Stimulated activated CD8-positive, alpha-beta memory T cell treated with anti-CD3 and anti-CD28 coated beads, Interleukin-15, amount 100 ng/mL, for 48 hours (primary cell): ENCODE measurements at places on chromosomes 12 and 14.

GRCh38 chr14:81946375-81946774, 412.7 kb upstream of the SEL1L start:
- DNase-seq, result no peak

GRCh38 chr12:57518176-57518919, 2.0 kb downstream of the DDIT3 start:
- no peak for DNase-seq

- DNase-seq, result no peak
Measured at GRCh38 chr12:11717519-11717961, 68.1 kb downstream of the ETV6 start.

DNA sequence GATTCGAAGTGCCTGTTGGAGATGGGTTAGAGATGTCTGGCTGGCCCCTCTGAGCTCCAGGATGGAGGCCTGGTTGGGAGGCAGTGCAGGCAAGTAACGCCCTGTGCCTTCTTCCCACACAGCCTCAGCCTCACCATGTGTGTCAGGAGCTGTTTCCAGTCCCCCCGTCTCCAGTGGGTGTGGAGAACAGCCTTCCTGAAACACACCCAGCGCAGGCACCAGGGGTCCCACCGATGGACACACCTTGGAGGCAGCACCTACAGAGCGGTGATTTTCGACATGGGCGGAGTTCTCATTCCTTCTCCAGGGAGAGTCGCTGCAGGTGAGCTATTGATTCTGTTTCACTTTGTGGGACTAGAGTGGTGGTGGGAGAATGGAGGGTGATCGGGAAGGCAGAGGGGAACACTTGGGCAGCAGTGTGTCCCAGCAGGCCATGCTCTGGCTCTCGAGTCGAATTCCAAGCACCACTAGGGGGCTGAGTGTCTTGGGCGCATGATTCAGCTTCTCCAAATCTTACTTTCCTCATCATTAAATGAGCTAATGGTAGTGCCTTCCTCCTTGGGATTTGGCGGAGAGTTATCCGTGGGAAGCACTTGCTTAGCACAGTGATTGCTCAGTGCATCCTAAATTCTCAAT, 6.8 kb downstream of the ACAD10 start:
- DNase-seq, result no peak

GRCh38 chr12:30573145-30573544, 122.5 kb downstream of the IPO8 start:
- DNase-seq, result no peak

- no peak for DNase-seq
Measured at GRCh38 chr14:100677152-100677551, 49.5 kb upstream of the DLK1 start.

DNA sequence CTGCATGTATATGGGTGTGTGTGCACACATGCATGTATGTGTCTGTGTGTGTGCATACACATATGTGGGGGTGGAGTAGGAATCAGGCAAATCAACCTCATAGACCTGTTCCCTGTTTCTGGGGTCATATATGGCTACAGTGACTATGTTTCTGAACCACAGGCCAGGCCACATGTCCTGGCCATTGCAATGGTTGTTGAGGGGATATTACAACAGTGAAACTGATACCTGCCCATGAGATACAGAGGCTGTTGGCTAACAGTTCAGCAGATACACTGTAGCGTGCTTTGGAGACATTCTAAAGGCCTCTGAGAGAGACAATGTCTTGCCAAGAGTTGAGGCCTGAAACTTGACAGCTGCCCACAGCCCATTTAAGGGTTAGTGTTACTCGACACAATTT, 47.3 kb upstream of the FOS start:
- no peak for DNase-seq

DNA sequence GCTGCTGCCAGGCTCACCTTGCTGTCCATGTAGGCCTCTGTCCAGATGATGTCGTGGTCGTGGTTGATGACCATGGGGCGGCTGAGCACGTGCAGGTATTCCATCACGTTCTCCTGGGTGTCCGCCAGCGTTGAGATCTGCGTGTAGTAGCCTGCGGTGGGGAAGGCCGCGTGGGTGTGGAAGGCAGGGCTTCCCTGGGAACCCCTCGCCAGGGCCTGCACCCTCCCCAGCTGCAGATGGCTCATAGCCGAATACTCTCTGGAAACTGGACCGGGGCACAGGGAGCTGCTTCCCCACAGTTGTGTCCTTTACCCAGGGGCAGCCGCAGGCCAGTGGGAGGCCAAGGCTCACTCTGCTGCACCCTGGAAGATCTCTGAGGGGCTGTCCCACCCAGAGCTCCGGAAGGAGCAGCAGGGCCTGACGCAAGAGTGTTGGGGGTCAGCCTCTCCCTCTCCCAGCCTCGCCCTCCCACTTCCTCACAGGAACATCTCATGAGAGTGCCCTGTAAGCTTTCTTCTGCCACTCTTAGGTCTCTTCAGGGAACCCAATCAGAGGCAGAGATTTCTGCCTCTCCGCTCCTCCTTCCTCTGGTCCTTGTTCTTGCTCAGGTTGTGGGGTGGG, 35.5 kb downstream of the CACNA2D4 start:
- DNase-seq, result no peak

GRCh38 chr12:6237830-6238229, 37.6 kb downstream of the CD9 start:
- DNase-seq, result no peak

- no peak for DNase-seq
Measured at GRCh38 chr14:69037790-69038454, 58.8 kb upstream of the ACTN1 start.

GRCh38 chr12:96225994-96226399, 31.8 kb downstream of the ELK3 start:
- no peak for DNase-seq

GRCh38 chr12:115132145-115132544, 448.2 kb upstream of the TBX3 start:
- no peak for DNase-seq
